ENCODE measurements at places on chromosomes 2 and 18. TPM values are rescaled to one million over a fixed set of nuclear protein-coding genes. Genes with fewer than 3 reads are reported as not detected.
A peak's percentile ranks its signal among the peaks of the same experiment; 100 is the strongest.

DNA sequence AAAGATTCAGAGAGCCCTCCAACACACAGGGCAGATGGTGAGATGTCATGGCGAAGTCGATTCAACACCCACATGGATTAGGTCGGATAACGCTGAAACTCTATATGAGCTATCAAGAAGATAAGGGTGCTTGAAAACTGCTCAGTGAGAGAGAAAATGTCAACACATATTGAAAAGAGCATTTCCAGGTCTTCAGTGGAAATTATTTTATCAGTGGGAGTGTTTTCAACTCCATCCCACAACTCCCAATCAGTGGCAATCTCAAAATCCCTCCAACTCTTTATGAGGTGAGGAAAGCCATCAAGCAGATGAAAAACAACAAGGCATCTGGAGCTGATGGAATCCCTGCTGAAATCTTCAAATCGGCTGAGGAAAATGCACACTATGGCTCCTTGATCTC, 104.5 kb upstream of the KLHL14 start:
- no peak for DNase-seq

DNA sequence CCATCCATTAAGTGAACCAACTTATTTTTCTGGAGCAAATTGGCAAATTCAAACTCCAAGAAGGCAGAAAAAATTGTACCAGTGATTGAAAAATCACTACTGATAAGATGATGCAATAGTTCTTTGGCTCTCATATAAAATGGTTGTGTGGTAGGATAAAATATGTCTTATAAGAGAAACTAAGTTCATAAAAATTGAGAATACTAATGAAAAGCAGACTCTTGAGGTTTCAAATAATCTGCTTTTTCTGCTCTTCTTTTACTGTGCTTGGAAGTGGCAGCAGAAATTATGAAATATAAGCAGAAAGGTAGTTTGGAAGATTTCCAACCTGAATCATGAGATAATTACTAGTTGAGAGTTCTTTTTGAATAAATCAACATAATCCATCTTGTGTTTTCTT, 61.9 kb downstream of the PPP1R1C start:
- DNase-seq, result no peak

DNA sequence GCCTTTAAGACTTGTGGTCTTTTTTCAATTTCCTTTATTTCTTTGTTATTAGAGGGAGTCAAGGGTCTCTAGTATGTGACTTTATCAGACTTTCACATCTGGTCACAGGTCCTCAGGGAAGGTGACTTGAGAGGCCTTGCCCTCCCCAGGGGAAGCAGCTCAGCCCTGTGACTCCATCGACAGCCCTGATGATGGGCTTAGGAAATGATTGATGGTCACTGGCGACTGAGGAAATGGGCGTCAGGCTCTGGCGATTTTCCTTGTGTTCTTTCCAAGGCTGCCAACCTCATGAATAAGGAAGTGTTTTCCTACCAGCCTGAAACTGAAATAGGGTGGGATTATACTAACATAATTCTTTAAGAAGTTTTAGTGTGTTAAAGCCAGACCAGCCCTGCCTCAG, 21.1 kb downstream of the SERPINE2 start:
- peak; percentile 24 for DNase-seq

DNA sequence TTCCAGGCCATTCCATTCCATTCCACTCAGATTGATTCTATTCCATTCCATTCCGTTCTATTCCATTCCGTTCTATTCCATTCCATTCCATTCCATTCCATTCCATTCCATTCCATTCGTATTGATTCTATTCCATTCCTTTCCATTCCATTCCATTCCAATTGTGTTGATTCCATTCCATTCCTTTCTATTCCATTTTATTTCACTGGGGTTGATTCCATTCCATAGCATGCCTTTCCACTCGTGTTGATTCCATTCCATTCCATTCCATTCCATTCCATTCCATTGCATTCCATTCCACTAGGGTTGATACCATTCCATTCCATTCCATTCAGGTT, 1142.3 kb downstream of the RPIA start:
- peak; percentile 82 for DNase-seq

GRCh38 chr18:32104516-32104915, 12.8 kb downstream of the RNF138 start:
- DNase-seq, result no peak

DNA sequence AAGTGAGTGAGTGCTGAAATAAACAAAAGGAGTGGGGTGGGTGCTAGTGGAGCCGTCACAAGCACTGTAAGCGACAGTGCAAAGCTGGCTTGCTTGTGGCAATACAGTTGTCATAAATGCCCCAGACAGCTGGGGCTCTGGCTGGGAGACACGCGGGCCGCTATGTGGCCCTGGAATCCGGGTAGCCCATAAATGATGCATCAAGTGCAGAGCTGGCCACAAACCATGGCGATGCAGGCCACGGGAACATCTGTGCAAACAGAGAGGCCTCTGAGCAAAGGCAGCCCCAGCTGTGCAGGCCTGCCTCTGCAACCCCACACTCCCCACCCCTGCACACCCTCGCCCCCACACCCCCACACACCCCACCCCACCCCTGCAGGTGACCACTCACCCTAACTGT, 349.2 kb upstream of the ID2 start:
- no peak for DNase-seq

- no peak for DNase-seq
Measured at GRCh38 chr2:28219758-28220368, 172.8 kb upstream of the FOSL2 start.

DNA sequence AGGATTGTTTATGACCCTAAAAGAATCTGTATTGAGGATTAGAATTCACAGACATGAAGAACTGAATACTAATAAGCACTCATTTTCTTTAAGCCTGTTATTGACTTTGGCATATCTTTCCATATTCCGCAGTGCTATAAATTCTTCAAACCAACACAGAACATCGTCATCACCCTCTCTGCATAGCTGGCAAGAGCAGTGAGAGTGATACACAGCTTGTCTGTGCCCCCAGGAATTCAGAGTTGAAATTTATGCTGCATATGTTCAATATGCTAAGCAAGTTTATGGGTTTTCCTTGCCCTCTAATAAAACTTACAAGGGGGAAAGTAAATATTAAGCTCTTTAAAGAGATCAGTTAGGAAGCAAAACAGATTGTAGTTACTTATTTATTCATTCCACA, 32.7 kb downstream of the CTLA4 start:
- DNase-seq, result no peak

The PDCD1 gene
- not detected for polyA plus RNA-seq

The CCL20 gene
- polyA plus RNA-seq, result 0.16 TPM

The RAMP1 gene
- not detected for polyA plus RNA-seq

The SCN1A gene
- polyA plus RNA-seq, result not detected

The SLC4A5 gene
- 0.21 TPM for polyA plus RNA-seq
